NCI-H2081 (cell line): ENCODE measurements at places on chromosomes 16 and 17.

DNA sequence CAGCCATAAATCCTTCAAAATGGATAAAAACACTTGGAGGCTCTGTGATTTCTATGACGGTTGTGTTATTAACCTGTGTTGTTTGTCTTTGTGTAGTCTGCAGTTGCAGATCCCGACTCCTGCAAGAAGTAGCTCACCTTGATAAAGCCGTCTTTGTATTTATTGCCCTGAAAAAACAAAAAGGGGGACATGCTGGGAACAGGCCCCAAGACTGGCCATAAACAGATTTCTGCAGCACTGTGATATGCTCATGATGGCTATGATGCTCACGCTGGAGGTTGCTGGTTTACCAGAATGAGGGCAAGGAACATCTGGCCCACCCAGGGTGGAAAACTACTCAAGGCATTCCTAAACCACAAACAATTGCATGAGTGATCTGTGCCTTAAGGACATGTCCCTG is 71.0 kb downstream of the LGALS9 start:
- no peak for DNase-seq

DNA sequence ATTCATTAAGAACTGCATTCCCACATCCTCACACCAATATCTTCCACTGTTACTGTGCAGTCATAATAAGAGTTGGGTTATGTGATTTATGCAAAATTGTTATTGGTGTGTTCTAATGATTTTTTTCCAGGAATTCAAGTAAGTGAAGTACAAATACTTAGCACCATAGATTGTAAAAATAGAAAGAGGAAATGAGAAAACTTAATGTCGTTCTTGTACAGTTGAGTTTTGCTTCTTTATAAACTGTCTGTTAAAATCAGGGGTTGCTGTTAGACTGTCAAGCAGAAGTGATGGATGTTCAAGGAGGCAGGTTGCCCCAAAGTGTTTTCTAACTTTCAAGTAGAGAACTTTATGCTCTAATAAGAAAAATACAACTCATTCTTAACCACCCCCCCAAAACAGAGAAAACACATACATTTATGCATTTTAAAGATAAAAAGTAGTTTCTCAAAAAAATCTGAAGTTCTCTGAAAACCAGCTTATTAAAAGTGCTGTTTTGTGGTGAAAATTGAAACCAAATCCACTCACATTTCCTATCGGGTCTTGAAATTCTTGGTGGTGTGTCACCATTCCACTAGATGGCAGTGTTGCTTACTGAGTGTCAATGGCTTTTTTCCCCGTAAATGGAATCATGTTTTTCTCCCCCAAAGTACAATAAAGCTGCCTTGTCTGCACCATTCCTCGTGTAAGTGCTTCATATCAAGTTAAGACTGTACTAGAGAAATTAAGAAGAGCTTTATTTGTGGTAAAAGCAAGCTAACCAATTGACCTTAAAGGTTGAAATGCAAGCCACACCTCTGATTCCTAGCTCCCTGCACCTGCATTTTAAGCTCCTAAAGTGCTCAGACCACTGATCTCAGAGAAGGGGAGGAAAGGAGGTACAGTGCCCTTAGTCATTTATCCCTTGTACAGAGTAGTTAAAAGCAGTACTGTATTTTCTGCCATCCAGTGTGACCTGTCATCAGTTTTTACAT is 4.7 kb upstream of the IGSF6 start:
- peak; percentile 11 for DNase-seq

GRCh38 chr17:66910651-66911285 is 53.7 kb upstream of the CACNG4 start:
- DNase-seq = no peak

DNA sequence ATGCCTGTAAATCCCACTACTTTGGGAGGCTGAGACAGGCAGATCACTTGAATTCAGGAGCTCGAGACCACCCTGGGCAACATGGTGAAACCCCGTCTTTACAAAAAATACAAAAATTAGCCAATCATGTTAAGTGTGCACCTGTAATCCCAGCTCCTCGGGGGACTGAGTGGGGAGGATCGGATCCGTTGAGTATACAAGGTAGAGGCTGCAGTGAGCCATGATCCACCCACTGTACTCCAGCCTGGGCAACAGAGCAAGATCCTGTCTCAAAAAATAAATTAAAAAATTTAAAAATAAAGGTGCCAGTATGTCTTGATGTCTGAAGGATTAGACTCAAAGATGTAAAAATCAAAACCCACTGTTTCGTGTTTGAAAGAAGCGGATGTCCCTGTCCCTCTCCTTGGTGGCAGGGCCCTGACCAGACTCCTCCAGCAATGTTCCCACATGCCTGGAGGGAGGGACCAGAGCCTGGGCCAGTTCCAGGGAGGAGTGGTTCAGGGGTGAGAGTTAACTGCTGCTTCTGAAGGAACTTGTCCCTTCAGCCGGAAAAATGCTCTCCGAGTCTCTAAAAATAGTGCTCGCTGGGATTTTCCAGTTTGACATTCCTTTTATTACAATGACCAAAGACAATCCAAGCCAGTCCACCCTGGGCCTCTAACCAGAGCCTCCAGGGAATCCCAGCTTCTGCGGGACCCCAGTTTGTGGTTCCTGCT is 9.4 kb upstream of the CMTM4 start:
- DNase-seq = no peak

- no peak for DNase-seq
Observed at GRCh38 chr16:50061326-50061725, 4.4 kb upstream of the HEATR3 start.

- DNase-seq = no peak
Observed at GRCh38 chr16:23156946-23157460, 7.8 kb upstream of the USP31 start.

GRCh38 chr17:4270736-4271135 is 7.0 kb upstream of the ANKFY1 start:
- DNase-seq = no peak

GRCh38 chr16:19168371-19169081 is 486 bp downstream of the SYT17 start:
- DNase-seq = peak; percentile 79
